HCT116 (cell line): ENCODE measurements at places on chromosomes 5 and 9. TPM values are rescaled to one million over a fixed set of nuclear protein-coding genes. Genes with fewer than 3 reads are reported as not detected.

- DNase-seq: no peak
Measured at GRCh38 chr5:137791799-137792198, 37.6 kb upstream of the HNRNPA0 start.

Gene GDF9
- total RNA-seq: 0.49 TPM

DNA sequence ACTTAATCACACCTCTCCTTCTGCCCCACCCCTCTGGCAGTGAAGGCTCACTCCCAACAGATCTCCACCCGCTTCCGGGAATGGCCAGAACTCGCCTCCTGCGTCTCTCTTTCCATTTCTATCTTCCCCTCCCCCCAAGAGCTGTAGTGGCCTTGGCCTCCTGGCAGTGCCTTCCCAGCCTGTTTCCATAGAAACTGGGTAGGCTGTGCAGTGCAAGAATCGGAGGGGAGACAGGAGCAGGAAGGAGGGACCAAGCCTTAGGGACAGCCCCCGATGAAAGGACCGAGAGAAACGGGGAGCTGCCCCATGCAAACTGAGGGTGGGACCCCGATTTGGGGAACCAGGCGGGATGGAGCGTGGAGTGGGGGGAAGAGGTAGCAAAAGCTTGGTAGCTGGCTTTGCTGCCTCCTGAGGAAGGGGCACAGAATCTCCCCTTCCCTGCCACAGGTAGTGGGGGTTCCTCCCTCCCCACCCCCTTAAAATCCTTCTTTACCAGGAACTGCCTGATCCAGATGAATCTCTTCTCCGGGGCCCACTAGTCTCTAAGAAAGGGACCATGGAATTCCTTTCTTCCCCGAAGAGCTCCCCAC, 4.5 kb upstream of the PCDH1 start:
- DNase-seq: no peak

Gene F12
- 30.0 TPM for total RNA-seq

Gene GFI1B
- 0.20 TPM for total RNA-seq

GRCh38 chr9:15249981-15250380, 57.0 kb downstream of the TTC39B start:
- no peak for DNase-seq

Gene SPINK4
- not detected for total RNA-seq

- no peak for DNase-seq
Measured at GRCh38 chr5:172597755-172598155, 43.3 kb upstream of the NEURL1B start.

GRCh38 chr9:93171261-93171990, 12.5 kb upstream of the WNK2 start:
- no peak for DNase-seq

GRCh38 chr9:69476797-69477196, 151.8 kb downstream of the ENTREP1 start:
- DNase-seq: no peak

DNA sequence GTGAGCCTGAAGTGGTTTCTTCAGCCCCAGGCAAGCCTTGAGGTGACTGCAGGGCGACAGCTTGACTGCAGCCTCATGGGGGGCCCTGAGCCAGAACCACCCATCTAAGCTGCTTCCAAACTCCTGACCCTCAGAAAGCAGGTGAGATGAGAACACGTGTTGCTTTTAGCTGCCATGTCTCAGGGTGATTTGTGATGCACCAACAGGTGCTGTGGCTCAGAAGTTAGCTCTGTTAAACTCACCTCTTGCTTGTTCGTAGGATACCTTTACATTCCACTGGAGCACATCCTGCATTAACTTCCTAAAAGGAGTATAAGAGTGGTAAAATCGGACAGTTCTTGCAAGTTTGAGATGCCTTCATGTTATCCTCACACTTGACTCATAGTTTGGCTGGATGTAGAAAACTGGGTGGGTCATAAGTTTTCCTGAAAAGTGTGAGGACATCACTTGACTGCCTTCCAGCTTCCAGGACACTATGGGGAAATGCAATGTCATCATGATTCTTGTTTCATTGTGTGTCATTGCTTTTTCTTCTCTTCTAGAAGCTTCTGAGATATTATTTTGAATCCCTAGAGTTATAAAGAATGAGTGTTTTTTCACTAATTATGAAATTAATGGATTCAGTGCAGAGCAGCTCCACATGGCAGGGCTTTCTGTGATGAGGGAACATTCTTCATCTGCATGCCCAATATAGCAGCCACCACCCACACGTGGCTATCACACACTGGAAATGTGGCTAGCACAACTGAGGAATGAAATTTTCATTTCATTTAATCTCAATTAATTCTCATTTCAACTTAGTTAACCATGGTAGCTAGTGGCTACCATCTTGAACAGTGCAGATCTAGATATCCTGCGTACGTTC, 92.3 kb downstream of the HSD17B3 start:
- no peak for DNase-seq

Gene SLC31A2
- 4.7 TPM for total RNA-seq

GRCh38 chr9:4226331-4227250, 73.3 kb downstream of the GLIS3 start:
- no peak for DNase-seq

- DNase-seq: no peak
Measured at GRCh38 chr9:86665416-86665815, 281.9 kb downstream of the GAS1 start.

DNA sequence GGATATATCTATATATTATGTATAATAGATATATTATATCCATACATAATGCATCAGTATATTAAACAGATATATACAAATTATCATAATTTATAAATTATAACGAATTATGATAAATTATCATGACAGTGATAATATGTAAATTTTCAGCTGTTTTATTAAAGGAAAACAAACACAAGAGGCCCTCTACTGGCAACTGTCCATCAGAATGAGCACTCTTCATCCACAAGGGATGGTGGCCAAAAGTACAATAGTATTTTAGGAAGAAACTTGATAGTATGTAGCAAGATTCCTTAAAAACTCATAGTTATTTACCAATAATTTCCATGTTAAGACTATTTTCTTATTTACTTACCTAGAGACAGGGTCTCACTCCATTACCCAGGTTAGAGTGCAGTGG, 113.3 kb upstream of the LPAR1 start:
- no peak for DNase-seq

GRCh38 chr5:85030316-85031084, 645.8 kb upstream of the EDIL3 start:
- no peak for DNase-seq

Gene PTGS1
- total RNA-seq: 3.5 TPM

Gene CKS2
- total RNA-seq: 242 TPM

- DNase-seq: no peak
Measured at GRCh38 chr5:157594257-157594656, 18.7 kb upstream of the ADAM19 start.
